ENCODE measurements at places on chromosomes 3 and 15. TPM values are rescaled to one million over a fixed set of nuclear protein-coding genes. Genes with fewer than 3 reads are reported as not detected.

RLBP1 gene
- not detected for total RNA-seq

SLCO2A1 gene
- 15.8 TPM for total RNA-seq

CMTM8 gene
- 3.6 TPM for total RNA-seq

GJD2 gene
- 0.19 TPM for total RNA-seq

EPHB3 gene
- total RNA-seq = 4.6 TPM

CCR1 gene
- 1.2 TPM for total RNA-seq

DLEC1 gene
- 1.3 TPM for total RNA-seq

AADAC gene
- total RNA-seq = 3.0 TPM

FANCD2OS gene
- not detected for total RNA-seq

All from heart left ventricle (tissue), 16 donors.